ENCODE measurements at places on chromosomes 1 and 21.

- no peak for DNase-seq
Measured at GRCh38 chr1:3450983-3451382, 3.5 kb upstream of the ARHGEF16 start.

GRCh38 chr1:222663431-222663934 lies 45.6 kb downstream of the MIA3 start:
- no peak for DNase-seq

DNA sequence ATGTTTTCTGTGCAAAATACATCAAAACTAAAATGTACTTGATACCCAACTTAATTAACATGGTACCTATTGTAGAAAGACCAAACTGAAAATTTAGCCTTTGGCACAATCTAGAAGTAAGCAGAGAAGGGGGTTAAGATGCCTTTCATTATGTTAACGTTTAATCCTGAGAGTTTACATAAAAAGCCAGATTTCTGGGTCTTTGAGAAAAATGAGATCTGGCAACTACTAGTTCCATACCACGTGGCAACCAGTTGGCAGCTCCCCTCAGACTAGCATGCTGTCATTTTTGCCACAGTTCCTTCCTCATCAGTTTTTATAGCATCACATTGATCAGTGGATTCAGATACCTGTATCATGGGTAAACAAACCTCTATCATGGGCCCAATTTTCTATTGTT lies 1.5 kb downstream of the RO60 start:
- DNase-seq, result no peak

GRCh38 chr21:44549525-44550211 lies 1.6 kb downstream of the KRTAP10-2 start:
- no peak for DNase-seq

- DNase-seq, result peak; percentile 22
Measured at GRCh38 chr1:52574594-52574993, 21.7 kb upstream of the TUT4 start.

GRCh38 chr1:44294588-44295007 lies 60.5 kb downstream of the ERI3 start:
- DNase-seq, result no peak

- no peak for DNase-seq
Measured at GRCh38 chr1:7222695-7223015, 437.4 kb downstream of the CAMTA1 start.

DNA sequence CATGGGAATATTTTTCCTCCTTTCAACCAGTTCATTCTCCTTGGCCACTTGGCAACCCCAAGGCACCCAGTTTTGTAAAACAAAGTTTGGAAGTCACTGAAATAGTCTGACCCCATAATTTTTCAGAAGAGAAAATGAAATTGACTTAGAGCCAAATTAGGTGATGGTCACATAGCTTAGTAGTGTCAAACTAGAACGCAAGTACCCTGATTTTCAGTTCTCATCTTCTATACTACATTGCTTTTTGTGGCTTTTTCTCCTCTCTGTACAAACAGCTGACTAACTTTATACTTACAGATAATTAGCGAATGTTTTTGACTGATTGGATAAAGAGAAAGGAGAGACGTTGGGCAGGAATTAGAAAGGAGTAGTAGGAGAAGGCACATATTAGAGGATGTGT lies 33.1 kb downstream of the IARS2 start:
- no peak for DNase-seq

DNA sequence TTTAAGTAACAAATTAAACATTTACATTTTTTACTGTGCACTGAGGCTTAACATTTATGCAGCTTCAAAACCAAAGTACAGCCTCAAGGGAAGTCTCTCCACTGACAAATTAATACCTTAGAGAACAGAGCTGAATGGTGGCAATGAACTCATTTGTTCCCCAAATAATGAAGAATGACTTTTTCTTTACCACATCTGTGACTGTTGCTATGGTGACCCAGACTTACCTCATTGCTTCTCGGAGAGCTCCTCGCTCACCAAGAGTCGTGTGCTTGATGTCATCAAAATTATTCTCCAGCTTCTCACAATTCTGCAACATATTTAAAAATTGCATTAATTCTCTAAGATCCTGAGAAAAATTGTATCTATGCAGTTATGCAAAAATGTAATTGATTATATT lies 92.9 kb downstream of the DPYD start:
- no peak for DNase-seq

DNA sequence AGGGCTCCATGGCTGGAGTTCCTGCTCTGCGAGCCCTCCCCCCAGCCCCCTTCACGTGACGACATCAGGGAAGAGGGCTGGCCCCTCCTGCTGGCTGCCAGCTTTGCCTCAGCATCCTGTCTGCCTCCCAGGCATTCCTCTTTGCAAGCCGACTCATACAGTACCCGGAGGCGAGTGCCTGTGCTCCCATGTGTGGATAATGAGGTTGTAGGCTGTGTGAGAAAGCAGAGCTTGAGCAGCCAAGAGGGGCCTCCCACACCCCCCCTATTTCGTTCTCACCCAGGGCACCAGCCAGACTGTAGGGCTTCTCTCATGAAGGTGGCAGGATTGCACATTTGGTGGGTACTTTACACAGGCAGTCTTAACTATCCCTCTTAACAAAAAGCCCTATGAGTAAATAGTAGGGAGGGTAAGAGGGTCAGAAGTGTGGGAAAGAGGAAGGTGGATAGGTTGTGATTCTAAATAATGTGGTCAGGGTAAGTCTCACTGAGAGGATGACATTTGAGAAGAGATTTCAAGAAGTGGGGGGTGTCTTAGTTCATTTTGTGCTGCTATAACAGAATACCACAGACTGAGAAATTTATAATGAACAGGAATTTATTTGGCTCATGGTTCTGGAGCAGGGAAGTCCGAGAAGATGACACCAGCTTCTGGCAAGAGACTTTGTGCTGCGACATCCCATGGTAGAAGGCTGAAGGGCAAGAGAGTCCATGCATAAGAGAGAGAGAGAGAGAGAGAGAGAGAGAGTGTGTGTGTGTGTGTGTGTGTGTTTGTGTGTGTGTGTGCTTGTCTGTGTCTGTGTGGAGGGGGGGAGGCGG lies 113.5 kb downstream of the OMA1 start:
- DNase-seq, result no peak

DNA sequence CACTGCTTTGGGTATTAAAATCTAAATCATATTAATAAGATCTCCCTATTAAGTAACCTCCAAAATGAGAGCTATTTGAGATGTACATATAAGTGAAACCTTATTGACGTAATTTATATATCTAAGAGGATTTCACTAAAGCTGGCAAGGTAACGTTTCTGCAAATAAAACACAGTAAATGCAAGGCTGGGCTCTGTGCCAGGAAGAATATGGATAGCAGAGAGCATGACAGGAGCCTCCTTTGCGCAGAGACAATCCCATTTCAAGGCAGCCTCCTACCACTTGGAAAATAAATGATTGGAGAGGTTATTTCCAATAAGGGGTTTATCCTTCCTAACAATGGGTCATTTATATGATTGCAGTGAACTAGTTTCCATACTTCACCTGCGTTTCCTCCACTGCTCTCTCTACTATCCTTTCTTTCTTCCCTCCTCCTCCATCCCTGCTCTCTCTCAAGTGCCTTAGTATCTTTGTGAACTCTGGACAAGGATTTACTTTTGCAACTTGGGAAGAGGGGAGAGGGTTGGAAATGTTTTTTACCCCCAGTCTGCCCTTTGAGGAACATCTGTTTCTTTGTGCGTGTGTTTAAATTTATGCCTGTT lies 3.0 kb upstream of the NFIA start:
- DNase-seq, result no peak

DNA sequence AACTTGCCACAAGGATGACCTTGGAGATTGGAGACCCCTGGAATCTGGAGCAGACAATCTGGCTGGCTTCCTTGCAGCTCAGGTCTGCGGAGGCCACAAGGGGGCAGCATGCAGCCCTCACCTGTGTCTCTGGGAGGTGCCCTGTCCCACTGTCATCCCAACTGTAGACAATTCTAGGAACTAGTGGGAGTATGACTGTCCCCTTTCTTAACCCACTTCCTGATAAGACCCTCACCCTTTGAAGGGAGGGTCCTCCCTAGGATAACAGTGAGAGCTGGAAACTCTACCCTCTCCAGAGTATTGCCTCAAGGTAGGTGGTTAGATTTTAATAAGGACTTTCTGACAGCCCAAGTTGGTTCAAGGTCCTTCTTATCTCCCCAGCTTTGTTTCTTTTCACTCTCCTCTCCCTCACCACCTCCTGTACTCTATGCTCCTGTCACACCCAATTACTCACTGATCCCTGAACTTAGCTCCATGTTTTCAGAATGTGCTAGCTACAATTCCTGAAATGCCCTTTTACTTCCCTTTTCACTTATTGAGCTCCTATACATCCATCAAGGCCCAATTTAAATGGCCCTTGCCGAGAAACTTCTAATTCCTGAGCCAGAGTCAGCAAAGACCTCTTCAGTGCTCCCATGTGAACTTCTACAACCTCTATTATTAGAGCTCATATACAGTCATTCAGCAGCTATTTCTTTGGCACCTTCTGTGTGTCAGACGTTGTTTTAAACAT lies 9.2 kb upstream of the KCNQ4 start:
- DNase-seq, result no peak

DNA sequence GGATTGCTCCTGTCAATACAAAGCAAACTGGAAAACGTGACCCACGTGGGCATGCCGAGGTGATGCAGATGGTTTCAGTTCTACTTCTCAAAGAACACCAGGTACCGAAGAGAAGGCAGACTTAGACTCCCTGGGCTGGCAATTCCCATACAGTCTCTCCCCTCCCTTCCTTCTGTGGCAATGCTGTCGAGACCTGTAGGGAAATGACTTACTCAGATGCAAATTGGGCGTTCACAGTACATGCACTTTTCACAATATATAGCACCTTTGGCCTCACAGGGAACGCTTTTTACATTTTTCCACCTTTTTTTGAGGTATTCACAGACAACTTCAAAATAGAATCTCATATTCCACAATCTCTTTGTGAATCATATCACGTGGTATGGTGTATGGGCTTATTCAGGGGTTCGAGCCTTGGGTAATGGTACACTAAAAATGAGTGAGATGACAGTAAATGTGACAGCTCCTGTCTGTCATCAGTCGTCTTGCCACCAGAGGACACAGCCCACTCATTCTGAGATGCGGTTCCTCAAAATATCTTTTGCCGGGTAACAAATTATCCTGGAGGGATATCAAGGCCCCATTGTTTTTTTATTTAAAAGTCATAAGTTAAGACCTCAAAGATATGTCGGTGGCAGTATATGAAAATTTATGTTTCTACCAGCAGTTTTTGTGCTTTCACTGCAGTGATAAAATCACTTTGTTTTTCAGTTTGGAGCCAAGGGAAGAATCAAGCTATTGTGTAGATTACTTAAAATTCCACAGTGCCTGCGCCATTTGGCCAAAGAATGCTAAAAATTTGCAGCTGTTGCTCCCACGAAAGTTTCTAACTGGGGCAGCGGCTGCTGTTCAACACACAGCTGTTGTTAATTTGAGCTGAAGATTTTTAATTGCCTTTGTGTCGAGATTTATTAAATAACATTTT lies 168.4 kb downstream of the ZZZ3 start:
- DNase-seq, result peak; percentile 76

- no peak for DNase-seq
Measured at GRCh38 chr21:42153046-42153686, 65.8 kb upstream of the ABCG1 start.

DNA sequence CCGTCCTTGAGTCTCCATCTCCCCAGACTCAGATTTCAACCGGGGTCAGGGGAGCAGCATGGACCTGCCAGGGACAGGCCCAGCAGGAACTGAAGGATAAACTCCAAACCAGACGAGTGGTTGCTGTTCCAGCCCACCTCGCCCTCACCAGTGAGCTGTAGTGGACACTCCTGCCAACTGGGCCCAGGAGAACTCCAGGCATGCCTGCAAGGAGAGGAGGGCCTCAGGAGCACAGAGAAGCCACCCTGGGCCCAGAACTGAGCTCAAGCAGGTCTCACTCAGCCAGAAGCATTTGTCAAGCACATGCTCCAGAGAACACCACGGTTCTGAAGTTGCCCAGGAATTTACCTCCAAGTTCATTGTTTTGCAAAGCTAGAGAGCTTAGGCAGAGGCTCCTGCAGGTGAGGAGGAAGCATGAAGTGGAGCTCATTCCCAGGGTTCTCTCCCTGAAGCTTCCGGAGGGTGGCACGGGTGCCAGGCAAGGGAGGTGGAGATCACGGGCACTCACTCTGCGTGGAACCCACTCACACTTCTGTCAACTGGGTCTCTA lies 61.0 kb downstream of the MATN1 start:
- DNase-seq, result no peak

DNA sequence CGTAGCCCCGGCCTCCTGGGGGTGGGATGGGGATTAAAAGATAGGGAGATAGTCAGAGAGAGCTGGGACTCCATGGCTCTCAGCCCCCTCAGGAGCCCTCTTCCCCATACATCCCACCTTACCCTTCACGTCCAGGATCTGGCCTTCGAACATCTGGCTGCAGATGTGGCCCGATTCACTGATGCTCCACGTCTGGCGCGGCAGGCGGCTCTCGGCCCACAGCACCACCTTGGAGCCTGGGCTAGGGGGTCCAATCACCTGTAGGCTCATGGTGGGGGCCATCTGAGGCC lies 4.2 kb downstream of the CD52 start:
- DNase-seq, result no peak

DNA sequence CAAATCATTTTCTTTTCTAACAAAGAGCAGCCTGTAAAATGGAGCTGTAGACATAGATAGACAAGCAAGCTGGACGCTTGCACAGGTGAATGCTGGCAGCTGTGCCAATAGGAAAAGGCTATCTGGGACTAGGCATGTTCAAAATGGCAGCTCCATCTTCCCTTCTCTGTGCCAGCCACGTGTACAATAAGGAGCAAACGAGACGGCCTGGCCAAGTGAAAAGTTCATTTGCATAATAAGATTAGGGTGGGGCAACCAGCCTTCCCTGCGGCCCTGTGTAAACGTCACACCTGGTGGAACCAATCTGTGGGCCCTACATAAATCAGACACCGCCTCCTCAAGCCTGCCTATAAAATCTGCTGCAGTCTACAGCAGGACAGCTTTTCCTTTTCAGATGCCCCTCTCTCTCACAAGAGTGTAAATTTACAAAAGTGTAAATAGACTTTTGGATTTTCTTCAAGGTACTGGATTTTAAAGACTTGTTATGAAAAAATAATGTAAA lies 16.6 kb upstream of the EDEM3 start:
- DNase-seq, result no peak

- DNase-seq, result no peak
Measured at GRCh38 chr1:114208106-114208505, 54.4 kb upstream of the SYT6 start.

DNA sequence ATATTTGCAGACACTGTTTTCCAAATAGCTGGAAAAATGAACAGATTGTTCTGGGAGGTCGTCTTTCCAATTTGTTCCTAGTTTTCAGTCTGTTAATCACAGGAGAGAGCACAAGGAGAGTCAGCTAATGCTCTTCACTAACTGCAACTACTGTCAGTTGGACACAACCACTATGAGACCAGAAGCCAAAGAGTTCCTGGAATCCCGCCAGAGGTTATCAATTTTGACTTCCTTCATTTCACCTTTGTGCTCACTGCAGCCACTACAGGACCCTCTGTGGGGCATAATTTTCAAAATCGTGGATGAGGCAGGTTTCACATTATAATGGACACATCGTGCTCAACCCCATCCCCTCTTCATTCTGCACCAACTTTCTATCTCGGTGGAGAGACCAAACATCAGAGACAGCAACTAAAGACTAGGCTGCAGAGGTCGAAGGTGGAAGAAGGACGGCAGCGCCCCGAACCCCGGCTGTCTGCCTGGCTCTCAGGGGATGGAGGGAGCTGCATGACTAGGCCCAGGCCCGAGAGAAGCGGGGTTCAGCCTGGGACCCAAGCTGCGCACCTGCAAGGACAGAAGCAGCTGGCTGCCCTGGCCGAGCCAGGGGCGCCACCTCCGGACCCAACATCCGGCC lies 602 bp downstream of the KIAA0319L start:
- no peak for DNase-seq

Measured in HS-27A (cell line).